ENCODE measurements at places on chromosomes 1 and 21.

DNA sequence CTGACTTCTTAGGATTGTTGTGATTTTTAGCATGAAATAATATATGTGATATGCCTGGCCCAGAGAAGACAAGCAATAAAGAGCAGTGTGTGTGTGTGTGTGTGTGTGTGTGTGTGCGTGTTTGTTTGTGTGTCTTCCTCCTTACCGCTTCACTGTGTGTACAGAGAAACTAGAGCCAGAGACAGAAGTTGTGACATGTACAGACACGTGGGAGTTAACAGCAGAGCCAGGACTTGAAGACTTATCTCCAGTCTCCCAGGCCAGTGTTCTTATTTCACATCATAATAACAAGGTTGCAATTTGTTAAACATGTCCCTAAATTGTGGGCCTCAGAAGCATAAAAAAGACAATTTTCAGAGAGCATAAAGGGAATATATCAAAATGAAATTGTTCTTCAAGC lies 192.0 kb upstream of the JUN start:
- no peak overlapping the region for H3K4me3 ChIP-seq
- H3K36me3 ChIP-seq, result no peaks in the 10 kb centered on the region
- H3K27me3 ChIP-seq, result no peaks in the 10 kb centered on the region
- DNase-seq, result no peak

DNA sequence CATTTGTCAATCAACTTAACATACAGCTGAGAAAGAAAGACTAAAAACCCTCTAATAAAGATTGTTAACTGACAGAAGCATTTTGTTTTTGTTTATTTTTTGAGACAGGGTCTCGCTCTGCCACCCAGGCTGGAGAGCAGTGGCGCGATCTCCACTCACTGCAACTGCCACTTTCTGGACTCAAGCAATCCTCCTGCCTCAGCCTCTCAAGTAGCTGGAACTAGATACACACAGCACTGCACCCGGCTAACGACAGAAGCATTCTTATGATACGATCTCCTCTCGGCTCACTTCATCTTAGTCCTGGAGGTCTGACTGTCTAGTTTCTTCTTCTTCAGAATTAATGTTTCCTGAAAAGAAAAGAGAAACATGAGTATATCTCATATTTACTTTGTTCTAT lies 23.5 kb downstream of the RSPH1 start:
- H3K4me1 ChIP-seq, result peaks cover 12% of the 10 kb centered on the region
- peaks cover 2% of the 10 kb centered on the region for H3K27me3 ChIP-seq
- H3K4me3 ChIP-seq, result no peak overlapping the region
- no peaks in the 10 kb centered on the region for H3K36me3 ChIP-seq
- H3K27ac ChIP-seq, result no peak overlapping the region

DNA sequence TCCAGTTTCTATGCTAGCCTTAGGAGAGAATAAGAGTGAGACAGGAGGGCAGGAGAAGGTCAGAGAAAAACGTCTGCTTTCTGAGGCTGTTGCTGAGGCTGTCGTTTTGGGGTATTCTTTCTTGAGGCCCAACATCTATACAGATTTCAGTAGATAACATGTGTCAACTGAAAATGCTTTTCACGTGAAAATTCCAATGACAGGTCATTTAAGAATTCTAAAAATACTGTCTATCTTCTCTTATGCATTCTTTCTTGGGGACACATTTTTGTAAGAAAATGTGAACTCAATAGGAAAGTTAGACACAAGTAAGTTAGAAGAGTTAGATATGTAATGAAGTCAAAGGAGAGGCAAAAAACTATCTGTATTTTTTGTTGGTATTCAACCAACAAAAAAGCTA lies 150.8 kb downstream of the TGFB2 start:
- H3K36me3 ChIP-seq, result no peaks in the 10 kb centered on the region
- no peak overlapping the region for H3K4me3 ChIP-seq
- DNase-seq, result no peak
- H3K27me3 ChIP-seq, result no peaks in the 10 kb centered on the region

DNA sequence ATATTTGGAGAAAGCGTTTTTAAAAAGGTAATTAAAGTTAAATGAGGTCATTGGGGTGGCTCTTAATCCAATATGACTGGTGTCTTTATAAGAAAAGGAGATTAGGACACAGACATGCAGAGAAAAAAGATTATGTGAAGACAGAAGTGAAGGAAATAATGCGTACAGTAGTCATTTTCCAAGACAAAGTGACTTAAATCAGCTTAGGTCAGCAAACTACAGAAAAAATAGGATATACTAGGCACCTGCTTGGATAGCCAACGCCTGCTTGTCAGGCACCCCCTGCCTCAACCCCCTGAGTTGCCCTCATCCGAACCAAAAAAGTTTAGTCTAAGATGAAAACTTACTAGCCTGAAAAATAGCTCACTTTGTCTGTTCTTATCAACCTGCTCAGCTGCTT lies 58.2 kb upstream of the SPAG17 start:
- no peaks in the 10 kb centered on the region for H3K36me3 ChIP-seq
- DNase-seq, result no peak
- no peak overlapping the region for H3K27ac ChIP-seq
- H3K27me3 ChIP-seq, result no peaks in the 10 kb centered on the region
- no peaks in the 10 kb centered on the region for H3K4me1 ChIP-seq

- no peak overlapping the region for H3K4me3 ChIP-seq
- H3K27ac ChIP-seq, result no peak overlapping the region
- H3K4me1 ChIP-seq, result no peaks in the 10 kb centered on the region
- H3K27me3 ChIP-seq, result no peaks in the 10 kb centered on the region
- peaks cover 2% of the 10 kb centered on the region for H3K36me3 ChIP-seq
Measured at GRCh38 chr1:211355873-211356272, 29.2 kb downstream of the TRAF5 start.

DNA sequence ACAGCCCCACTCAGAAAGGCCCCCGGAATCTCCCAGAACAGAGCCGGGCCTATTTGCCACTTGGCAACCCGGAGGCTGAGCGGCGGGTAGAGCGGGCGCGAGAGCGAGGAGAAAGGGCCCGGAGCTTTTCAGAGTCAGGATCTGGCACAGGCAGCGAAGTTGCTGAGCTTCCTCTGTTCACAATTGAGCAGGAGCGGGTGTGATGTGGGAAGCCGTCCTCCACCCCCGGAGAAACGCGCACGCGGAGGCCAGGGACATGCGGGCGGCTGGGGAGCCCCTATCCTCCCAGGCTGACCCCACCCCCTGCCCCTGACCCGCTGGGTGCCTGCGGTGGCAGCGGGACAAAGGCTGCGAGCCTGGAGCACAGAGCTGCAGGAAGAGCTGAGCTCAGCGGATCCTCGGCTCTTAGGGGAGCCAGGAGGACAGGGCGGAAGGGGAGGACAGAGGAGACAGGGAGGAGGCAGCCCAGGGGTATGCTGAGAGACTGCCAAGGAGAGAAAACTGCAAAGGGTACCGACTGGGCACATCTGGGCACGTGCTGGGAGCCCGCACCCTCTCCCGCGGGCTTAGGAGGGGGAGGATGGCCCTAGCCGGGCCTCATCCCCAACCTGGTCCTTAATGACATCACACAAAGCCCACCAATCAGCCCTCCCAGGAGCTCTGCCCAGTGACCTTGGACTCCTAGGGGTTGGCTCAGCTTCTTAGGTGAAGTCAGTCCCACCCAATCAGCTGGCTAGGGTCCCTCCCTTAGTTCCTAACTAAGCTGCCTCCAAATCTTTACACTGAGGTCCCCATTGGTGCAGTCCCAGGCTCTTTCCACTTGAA lies 9.3 kb downstream of the KIF21B start:
- H3K36me3 ChIP-seq, result no peaks in the 10 kb centered on the region
- DNase-seq, result no peak
- no peak overlapping the region for H3K27ac ChIP-seq
- no peak overlapping the region for H3K4me3 ChIP-seq

DNA sequence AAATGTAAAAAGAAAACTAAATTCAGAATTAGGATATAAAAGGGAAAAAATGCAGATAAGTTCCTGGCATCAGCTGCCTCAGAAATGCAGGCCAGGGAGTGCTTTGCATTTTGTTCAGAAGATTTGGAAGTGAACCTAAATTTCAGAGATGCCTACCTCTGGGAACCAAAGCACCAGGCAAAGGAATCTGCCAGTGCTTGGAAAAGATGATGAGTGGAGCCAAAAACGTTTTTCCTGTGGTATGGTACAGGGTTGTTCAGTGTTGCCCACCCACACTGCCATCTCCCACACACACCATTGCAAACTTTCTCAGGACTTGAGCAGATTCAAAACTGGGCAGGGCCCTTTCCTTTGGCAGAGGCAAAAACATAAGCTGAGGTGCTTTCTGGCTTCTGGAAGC lies 349.5 kb downstream of the TGFB2 start:
- H3K27ac ChIP-seq, result no peak overlapping the region
- no peaks in the 10 kb centered on the region for H3K36me3 ChIP-seq
- H3K4me1 ChIP-seq, result no peaks in the 10 kb centered on the region
- H3K27me3 ChIP-seq, result no peaks in the 10 kb centered on the region
- H3K4me3 ChIP-seq, result no peak overlapping the region

- peak overlapping the region; percentile 20 for H3K27ac ChIP-seq
- H3K4me1 ChIP-seq, result peaks cover 12% of the 10 kb centered on the region
- peak; percentile 67 for DNase-seq
- no peaks in the 10 kb centered on the region for H3K36me3 ChIP-seq
- H3K4me3 ChIP-seq, result no peak overlapping the region
Measured at GRCh38 chr1:60423146-60423780, 349.7 kb upstream of the C1orf87 start.

DNA sequence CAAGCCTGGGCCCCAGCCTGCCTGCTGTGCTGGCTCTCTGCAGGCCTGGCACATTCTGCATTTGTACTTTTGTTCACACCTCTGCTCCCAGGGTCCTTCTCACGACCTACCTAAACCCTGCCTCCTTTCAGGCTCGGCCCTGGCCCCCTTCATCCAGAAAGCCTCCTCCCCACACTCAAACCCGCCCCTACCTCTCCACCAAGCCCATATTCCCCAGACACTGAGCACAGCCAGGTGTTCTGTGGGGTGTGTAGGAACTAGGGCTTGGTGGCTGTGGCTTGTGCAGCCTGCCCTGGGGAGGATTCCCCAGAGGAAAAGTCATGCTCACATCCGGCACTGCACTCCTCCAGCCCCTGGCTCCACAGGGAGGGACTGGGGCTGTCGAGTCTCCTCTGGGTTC lies 8.2 kb upstream of the MIXL1 start:
- H3K27me3 ChIP-seq, result no peaks in the 10 kb centered on the region
- no peaks in the 10 kb centered on the region for H3K4me1 ChIP-seq
- no peak overlapping the region for H3K27ac ChIP-seq
- no peaks in the 10 kb centered on the region for H3K36me3 ChIP-seq
- no peak for DNase-seq
- H3K4me3 ChIP-seq, result no peak overlapping the region

GRCh38 chr1:166237675-166238074 lies 70.9 kb upstream of the FAM78B start:
- no peaks in the 10 kb centered on the region for H3K27me3 ChIP-seq
- no peak overlapping the region for H3K4me3 ChIP-seq
- no peak overlapping the region for H3K27ac ChIP-seq
- no peak for DNase-seq

DNA sequence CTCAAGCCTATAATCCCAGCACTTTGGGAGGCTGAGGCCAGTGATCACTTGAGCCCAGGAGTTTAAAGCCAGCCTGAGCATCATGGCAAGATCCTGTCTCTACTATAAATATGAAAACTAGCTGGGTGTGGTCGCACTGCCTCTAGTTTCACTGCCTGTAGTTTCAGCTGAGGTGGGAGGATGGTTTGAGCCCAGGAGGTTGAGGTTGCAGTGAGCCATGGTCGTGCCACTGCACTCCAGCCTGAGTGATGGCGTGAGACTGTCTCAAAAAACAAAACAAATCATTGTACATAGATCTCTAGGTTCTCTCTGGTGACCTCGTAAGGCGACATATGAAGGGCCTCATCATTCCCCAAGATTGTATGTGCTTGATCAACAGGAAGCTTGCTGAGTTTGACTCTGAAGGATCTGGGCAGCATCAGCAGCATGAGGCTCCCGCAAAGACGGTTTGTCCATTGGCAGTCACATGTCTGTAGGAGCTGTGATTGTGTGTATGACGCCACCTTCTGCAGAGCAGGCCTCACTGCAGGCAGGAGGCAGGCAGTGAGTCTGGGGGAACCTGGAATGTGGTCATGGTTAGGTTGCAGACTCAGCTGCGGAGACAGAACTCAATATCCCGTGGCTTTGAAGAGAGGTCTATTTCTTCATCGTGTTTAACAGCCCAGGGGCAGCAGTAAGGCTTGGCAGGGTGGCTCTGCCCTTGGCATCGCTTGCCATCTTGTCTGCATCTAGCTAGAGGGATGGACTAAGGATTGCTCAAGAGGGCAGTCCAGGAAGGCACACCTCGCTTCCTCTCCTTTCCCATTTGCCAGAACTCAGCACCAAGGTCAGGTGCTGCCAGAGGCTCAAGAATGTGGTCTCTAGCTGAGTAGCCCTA lies 14.0 kb downstream of the ATP5PO start:
- H3K4me1 ChIP-seq, result peaks cover 24% of the 10 kb centered on the region
- DNase-seq, result peak; percentile 56
- H3K27ac ChIP-seq, result no peak overlapping the region
- H3K27me3 ChIP-seq, result no peaks in the 10 kb centered on the region
- H3K36me3 ChIP-seq, result peaks cover 21% of the 10 kb centered on the region
- H3K4me3 ChIP-seq, result no peak overlapping the region

GRCh38 chr1:37479255-37480124 lies 5.1 kb downstream of the ZC3H12A start:
- DNase-seq, result peak; percentile 76
- peak overlapping the region; percentile 3 for H3K4me3 ChIP-seq
- no peaks in the 10 kb centered on the region for H3K27me3 ChIP-seq
- H3K4me1 ChIP-seq, result peaks cover 54% of the 10 kb centered on the region
- peaks cover 13% of the 10 kb centered on the region for H3K36me3 ChIP-seq

DNA sequence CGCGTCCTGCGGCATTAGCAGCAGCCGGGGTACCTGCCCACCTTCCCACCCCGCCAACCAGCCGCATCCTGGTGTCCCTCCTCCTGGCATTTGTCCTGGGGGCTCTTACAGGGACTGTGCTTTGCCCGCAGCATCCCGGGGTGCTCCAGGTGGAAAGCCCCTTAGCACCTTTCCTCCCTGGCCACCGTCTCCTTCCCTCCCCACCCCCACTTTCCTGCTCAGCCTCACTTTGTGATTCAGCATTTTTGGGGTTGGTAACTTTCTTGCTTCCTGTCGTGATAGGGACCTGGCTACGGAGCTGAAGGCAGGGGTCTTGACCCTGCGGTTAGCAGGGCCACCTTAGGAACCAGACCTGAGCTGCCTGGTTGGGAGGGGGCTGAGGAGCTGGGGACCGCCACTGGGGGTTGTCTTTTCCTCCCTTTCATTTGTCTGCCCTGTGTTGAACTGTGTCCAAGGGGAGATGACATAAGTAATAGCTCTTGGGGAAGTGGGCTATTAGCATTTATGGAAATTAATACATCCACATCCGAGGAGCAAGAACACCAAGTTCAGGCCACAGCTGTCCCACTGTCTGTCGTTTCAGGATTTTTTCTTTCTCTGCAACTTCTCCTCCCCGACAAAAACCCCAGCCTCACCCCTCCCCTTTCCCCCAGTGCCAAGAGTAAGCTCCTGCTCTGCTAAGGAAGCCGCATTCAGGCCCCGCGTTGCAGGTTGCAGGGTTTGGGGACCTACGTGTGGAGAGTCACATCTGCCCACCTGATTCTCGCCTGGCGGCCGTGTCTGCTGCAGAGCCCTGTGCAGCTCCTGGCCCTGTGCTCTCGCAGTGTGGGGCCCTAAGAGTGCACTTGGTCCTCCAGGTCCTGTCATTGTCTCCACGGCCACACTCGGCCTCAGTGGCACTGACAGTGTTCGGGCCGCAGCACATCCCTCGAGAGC lies 1.6 kb upstream of the NPHP4 start:
- H3K36me3 ChIP-seq, result no peaks in the 10 kb centered on the region
- H3K27me3 ChIP-seq, result no peaks in the 10 kb centered on the region
- H3K27ac ChIP-seq, result no peak overlapping the region
- DNase-seq, result no peak
- peaks cover 10% of the 10 kb centered on the region for H3K4me1 ChIP-seq

- peaks cover 8% of the 10 kb centered on the region for H3K4me1 ChIP-seq
- H3K27me3 ChIP-seq, result no peaks in the 10 kb centered on the region
- H3K4me3 ChIP-seq, result no peak overlapping the region
Measured at GRCh38 chr1:234495231-234495990, 16.4 kb upstream of the TARBP1 start.

Measured in endothelial cell of umbilical vein (primary cell).